ENCODE measurements at places on chromosomes 13 and 19. TPM values are rescaled to one million over a fixed set of nuclear protein-coding genes. Genes with fewer than 3 reads are reported as not detected.

- no peak for DNase-seq
These were observed 53.6 kb upstream of the FARP1 start for GRCh38 chr13:98089246-98089645.

DNA sequence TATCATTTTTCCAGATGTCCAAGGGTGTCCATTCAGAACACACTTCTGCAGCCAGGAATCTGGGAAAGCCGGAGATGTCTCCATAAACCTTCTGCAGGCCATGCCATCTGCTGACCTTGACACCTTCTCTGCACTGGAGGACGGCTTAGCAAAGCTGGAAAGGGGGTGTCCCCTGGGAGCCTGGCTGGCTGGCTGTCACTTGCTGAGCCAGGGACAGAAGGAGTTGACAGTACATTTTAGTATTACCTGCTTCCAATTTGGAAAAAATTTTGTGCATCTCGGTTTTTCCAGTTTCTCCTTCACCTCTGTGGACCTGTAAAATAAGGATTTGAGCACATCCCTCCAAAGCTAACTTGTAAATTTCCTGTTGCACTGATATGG is 8.1 kb upstream of the CHST8 start:
- DNase-seq: no peak

DNA sequence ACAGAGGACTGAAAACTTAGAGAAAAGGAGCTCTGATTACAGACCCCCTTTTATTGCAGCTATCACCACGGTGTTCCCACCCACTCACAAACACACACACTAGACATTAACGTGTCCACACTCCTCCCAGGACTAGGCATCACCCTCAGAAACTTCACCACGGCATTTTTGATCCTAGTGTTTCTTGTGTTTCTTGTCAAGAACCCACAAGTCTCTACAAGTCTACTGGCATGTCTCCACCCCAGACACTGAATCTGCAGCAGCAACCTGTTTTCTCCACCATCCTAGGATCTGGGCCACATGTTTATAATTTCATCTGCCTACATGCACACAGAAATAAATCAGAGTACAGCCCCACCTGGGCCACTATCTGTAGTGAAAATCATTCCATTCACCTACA is 4.3 kb downstream of the ZNF486 start:
- no peak for DNase-seq

GRCh38 chr19:48741129-48741999 is 954 bp upstream of the RASIP1 start:
- DNase-seq: peak; percentile 67

Gene WDR83
- 18.2 TPM for total RNA-seq

Gene MISP3
- total RNA-seq: 1.6 TPM
